Prostate gland (tissue), 2 donors: ENCODE measurements at places on chromosomes 4 and X. TPM values are rescaled to one million over a fixed set of nuclear protein-coding genes. Genes with fewer than 3 reads are reported as not detected.

- H3K4me1 ChIP-seq, result no peaks in the 10 kb centered on the region
- no peaks in the 10 kb centered on the region for H3K36me3 ChIP-seq
- H3K4me3 ChIP-seq, result no peak overlapping the region
- H3K27me3 ChIP-seq, result no peaks in the 10 kb centered on the region
These were observed 86.4 kb upstream of the C4orf50 start for GRCh38 chr4:6104541-6105130.

- H3K36me3 ChIP-seq, result no peaks in the 10 kb centered on the region
- no peak overlapping the region for H3K27ac ChIP-seq
- no peaks in the 10 kb centered on the region for H3K27me3 ChIP-seq
- DNase-seq, result no peak
- no peak overlapping the region for H3K4me3 ChIP-seq
- no peaks in the 10 kb centered on the region for H3K4me1 ChIP-seq
These were observed 8.8 kb upstream of the MND1 start for GRCh38 chr4:153335665-153336064.

The CYTL1 gene
- total RNA-seq, result 1.4 TPM

DNA sequence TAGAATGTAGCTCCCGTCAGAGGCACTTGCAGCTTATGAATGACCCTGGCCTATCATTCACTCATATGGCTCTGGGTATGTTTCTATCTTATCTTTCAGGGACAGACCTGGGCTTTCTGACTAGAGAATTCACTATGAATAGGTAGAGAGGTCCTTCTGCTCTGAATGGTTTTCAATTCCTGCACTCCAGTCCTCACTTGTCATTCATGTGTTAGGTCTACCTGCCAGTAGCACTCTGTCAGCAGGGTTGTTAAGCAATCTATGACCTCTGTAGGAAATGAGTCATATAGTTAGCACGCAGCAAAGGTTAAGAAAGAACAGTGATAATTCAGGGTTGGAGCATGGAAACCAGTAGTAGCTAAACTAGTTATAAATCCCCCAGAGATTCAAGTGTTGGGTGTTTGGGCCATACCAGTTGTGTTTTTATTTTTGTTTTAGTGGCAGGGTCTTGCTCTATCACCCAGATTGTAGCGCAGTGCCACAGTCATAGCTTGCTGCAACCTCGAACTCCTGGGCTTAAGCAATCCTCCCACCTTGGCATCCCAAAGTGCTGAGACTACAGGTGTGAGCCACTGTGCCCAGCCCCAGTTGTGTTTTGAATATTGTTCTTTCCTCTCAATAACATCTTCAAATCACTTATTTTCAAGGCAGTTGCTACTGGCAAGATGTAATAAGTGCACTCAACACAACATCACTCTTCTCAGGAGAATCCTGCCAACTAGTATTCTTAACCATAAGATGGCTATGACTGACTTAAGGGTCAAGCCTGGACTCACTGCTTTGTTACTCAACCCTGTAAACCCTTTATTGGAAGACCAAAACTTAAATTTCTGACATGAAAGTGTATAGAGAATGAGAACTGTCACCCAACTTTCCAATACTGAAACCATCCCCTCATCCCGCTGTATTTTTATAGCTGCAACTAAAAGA, 25.1 kb downstream of the ARL13A start:
- H3K27me3 ChIP-seq, result no peaks in the 10 kb centered on the region
- no peak for DNase-seq
- no peaks in the 10 kb centered on the region for H3K4me1 ChIP-seq

GRCh38 chr4:149031399-149031798, 589.2 kb upstream of the NR3C2 start:
- no peaks in the 10 kb centered on the region for H3K4me1 ChIP-seq
- no peak for DNase-seq
- no peaks in the 10 kb centered on the region for H3K36me3 ChIP-seq
- no peak overlapping the region for H3K27ac ChIP-seq
